Activated gamma-delta T cell treated with anti-CD3 and anti-CD28 coated beads, Interleukin-2, amount 50 U/mL, for 16 hours (primary cell): ENCODE measurements at places on chromosomes 12 and 14.

DNA sequence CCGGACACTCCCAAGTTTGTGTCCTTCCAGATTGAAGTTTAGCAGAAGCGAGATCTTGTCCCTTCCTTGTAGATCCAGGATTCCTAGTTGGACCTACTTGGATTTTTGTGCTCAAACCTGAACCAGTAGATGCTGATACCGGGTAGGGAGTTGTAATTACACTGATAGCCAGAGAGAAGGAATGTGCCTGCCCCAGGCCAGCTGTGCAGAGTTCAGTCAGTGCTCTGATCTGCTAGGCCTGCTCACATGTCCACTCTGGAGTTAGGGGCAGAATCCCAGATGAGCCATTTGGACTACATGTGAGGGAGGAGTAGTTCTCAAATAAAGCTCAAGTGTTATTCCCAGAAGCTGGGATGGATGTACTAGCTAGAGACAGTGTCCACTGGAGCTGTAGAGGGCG is 65.7 kb downstream of the PRKCH start:
- DNase-seq, result no peak

GRCh38 chr12:131830335-131830913 is 2.2 kb downstream of the MMP17 start:
- DNase-seq, result no peak

- no peak for DNase-seq
Measured at GRCh38 chr12:5047094-5047493, 3.4 kb downstream of the KCNA5 start.

- no peak for DNase-seq
Measured at GRCh38 chr14:98904677-98905076, 367.3 kb downstream of the BCL11B start.

DNA sequence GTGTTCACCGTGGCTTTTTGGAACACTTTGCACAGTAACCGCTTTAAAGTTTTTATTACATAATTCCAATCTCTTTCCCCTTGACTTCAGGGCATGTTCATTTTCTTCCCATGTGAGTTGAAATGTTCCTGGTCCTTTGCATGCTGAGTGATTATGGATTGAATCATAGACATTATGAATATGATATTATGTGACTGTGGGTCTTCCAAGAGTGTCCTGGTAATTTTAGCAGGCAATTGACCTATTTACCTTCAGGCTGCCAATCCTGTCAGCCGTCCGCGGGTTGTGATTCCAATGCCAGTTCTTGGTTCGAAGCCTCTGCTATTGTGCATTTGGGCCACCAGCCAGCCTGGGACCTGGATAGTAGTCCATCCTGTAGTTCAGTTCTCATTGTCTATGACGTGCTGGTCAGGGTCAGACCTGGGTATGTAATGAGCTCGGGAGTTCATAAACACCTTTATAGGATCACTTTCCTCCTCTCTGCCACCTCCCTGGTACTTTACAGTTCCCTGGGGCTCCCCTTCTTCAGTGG is 32.6 kb upstream of the DDX11 start:
- no peak for DNase-seq

- no peak for DNase-seq
Measured at GRCh38 chr14:71693381-71693780, 238.8 kb upstream of the RGS6 start.

DNA sequence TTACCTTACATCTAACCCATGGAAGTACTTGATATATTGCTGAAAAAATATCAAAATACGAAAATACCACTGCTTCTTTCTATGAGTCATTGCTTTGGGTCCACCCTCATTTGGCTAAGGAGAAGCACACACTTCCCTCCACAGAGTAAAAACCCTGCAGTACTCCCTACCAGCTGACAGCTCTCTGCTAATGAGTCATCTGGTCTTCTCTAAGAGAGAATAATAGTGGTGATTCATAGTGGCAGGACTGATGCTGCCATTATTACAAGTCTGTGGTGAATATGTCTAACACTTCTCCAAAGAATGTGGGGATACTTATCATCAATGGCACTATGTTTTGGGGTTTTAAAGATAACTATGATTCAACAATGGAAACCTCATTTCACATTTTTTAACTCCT is 90.7 kb downstream of the PPFIA2 start:
- DNase-seq, result no peak

GRCh38 chr12:31874961-31875608 is 84.1 kb upstream of the RESF1 start:
- peak; percentile 52 for DNase-seq

DNA sequence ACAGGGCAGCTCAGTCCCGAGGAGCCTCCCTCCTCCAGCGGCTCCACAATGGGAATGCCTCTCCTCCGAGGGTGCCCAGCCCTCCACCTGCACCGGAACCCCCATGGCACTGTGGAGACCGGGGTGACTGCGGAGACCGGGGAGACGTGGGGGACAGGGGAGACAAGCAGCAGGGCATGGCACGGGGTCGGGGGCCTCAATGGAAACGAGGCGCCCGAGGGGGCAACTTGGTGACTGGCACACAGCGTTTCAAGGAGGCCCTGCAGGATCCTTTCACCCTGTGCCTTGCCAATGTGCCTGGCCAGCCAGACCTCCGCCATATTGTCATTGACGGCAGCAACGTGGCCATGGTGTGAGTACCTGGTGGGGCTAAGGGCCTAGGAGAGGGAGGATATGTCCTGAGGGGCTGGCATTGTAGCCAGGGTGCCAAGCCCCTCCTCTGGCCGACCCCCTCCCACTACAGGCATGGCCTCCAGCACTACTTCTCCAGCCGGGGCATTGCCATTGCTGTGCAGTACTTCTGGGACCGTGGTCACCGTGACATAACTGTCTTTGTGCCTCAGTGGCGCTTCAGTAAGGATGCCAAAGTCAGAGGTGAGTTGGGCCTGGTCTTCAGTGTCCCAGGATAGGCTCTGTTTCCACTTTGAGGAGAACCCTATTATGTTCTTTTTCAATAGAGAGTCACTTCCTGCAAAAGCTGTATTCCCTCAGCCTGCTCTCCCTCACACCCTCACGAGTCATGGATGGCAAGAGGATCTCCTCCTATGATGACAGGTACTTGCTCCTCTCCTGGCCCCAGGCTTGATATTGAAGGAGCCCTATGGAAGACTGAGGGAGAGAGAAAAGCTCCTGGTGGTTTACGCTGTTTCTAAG is 2.7 kb downstream of the KHNYN start:
- no peak for DNase-seq

DNA sequence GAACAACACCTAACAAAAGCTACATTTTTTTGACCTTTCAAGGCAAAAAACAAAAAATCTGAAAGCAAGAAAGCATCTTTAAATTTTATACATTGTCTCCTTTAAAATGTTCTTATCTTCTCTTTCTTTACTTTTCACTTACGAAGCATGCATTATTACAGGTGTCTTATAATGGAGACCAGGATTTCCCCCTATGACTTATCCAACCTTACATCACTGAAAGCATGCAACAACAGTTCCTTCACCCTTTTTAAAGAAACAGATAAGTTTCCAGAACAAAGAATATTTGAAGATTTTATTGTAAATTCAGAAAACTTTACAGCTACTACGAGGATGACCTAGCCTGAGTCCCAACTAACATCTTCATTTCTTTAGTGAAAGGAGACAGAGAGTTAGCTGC is 277.2 kb downstream of the AKAP6 start:
- DNase-seq, result no peak

GRCh38 chr14:103806805-103807204 is 40.6 kb downstream of the PPP1R13B start:
- no peak for DNase-seq

GRCh38 chr14:49287004-49287403 is 299.2 kb downstream of the RPS29 start:
- DNase-seq, result no peak

- no peak for DNase-seq
Measured at GRCh38 chr12:111606767-111607230, 7.7 kb upstream of the ATXN2 start.

DNA sequence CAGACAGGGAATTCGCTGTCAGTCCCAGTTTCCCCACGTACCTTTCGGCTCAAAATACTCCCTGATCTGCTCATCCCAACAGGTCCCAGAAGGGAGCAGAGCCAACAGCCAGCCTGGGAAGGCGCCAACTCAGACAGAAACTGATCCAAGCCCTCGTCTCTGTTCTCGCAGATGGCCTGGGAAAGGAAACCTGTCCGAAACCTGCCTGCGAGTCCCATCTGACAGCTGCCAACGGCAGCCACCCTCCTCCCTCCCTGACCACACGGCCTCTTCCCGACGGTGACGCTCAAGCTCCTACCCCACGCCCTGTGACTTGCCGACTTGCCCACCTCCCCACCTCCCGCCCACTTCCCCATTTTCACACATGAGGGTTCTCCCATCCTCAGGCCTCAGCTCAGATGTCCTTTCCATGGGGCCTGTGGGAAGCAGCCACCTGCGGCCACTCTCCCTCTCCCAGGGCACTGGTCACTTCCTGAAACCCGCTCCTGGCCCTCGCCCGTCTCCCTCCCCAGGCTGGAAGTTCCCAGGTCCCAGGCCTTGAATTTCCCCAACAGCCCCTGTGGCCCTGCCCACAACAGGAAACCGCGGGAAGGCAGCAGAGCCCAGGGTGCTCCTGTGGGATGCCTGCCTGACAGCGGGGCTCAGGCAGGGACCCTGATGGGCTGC is 60.9 kb upstream of the FBRSL1 start:
- DNase-seq, result no peak

DNA sequence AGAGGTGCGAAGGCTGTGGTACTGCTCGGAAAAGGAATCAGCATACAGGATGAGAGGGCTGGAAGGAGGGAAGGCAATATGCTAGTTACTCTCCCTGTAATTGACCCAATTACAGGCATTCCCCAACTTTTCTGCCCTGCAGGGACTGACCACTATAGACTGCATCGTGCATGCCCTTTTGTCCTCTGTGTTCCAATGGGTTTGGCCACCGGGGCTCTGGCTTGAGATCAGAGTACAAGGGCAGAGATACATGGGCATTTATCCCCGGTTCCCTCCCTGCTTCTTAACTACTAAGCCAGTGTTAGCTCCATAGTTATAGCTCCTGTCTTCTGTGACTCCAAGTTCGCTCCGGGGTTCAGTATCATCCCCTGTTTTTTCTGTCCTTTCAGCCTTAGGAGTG is 59.7 kb downstream of the GTF2A1 start:
- DNase-seq, result no peak

GRCh38 chr12:92561543-92561899 is 141.3 kb upstream of the PLEKHG7 start:
- no peak for DNase-seq

DNA sequence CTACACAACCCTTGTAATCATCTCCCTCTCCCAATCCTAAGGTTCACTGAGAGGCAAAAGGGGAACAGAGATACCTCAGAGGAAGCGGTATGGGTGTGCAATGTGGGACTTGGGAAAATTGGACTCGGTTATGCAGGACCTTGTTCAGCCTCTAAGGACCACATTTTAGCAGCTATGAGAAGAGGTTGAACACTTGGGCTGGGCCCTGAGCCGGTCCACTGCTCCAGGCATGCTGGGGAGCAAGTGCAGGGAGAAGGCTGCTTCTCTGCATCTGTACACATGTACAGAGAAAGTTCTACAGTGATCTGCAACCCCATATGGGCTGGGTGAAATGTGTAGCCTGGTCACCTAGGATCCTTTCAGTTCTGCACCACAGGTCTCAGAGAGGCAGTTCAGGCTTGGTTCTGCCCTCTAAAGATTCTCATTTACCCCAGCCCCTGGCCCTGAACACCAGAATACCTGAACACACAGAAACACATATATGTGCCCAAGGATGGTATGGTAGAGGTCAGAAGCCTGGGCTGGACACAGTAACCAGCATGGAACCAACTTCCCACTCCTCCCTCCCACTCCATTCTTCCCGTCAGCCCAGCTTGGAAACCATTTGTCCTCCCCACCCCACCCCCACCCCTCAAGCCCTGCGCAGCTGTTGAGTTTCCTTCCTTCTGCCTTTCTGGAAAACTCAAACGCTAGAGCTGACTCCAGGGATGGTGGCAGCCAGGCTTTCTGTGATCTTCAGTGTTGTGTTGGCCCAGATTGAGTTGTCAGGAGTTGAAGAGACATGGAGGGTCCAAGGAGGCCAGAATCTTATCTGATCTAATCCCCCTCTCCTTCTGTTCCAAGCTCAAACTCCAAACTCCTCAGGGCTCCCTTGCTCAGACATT is 10.4 kb downstream of the HOXC5 start:
- DNase-seq, result no peak

GRCh38 chr12:64658892-64659481 is 48.7 kb downstream of the RASSF3 start:
- DNase-seq, result no peak

- no peak for DNase-seq
Measured at GRCh38 chr14:95548328-95548929, 13.6 kb downstream of the GLRX5 start.

GRCh38 chr14:29913566-29913965 is 14.1 kb downstream of the PRKD1 start:
- DNase-seq, result no peak

DNA sequence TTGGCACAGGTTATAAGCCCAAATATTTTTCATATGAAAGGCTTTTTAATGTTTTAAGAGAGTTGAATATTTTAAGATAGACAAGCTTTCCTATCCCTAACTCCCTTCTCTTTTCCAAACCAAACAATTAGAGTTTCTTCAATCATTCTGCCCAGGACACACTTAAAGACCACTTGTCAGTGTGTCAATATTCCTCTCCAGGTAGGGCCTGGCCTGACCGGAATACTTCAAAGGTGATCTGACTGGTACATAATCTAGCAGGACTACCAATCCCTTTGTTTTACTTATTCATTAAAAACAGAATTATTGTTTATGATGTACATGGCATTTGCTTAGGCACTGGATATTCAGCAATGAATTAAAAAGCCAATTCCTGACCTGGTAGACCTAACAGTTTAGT is 24.2 kb upstream of the SNRPF start:
- no peak for DNase-seq

- DNase-seq, result no peak
Measured at GRCh38 chr14:64680013-64680713, 24.1 kb upstream of the PLEKHG3 start.

GRCh38 chr14:25750436-25750835 is 700.5 kb upstream of the STXBP6 start:
- DNase-seq, result no peak

DNA sequence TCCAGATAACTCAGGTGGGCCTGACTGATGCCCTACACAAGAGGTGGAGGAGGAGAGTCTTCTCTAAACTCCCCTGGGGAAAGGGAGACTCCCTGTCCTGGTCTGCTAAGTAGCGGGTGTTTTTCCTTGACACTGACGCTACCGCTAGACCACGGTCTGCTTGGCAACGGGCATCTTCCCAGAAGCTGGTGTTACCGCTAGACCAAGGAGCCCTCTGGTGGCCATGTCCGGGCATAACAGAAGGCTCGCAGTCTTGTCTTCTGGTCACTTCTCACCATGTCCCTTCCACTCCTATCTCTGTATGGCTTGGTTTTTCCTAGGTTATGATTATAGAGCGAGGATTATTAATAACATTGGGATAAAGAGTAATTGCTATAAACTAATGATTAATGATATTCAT is 965.5 kb downstream of the TMEM121 start:
- no peak for DNase-seq

DNA sequence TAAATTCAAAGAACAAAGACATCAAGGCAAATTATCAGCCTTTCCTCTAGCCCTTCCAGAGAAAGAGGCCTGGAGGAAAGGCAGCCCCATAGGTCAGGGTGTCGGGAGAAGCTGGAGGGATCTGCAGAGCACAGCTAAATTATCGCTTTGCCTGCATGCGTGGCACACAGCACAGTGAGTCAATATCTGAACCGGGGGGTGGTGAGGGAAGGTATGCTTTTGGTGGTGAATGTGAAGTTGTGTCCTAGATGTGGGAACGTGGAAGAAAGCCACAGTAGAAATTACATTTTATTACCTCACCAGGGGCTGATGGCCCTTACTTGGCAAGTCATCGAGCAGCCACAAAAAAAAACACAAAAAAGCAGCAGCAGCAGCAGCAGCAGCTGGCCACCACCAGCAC is 243.2 kb downstream of the EGLN3 start:
- DNase-seq, result no peak

- DNase-seq, result no peak
Measured at GRCh38 chr12:64088431-64089349, 133.4 kb downstream of the KICS2 start.
